ENCODE measurements at places on chromosomes 13 and 19.

DNA sequence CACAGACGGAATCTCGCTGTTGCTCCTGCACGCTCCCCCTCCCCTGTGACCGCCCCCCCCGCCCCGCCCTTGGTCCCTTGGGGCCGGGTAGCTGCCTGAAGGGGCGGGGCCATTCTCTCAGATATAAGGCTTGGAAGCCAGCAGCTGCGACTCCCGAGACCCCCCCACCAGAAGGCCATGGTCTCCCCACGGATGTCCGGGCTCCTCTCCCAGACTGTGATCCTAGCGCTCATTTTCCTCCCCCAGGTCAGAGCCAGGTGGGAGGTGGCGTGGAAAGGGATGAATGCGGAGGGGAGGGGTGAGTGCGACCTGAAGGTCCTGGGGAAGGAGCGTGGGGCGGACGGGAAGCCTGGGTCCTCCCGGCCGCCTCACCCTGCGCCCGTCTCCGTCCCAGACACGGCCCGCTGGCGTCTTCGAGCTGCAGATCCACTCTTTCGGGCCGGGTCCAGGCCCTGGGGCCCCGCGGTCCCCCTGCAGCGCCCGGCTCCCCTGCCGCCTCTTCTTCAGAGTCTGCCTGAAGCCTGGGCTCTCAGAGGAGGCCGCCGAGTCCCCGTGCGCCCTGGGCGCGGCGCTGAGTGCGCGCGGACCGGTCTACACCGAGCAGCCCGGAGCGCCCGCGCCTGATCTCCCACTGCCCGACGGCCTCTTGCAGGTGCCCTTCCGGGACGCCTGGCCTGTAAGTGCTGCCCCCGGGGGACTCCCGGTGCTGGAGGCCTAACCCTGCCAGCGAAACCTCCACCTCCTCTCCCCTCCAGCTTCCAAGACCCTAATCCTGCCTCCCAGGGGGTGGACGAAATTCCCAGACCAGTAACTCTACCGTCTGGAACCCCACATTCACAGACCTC, at the start of gene DLL3:
TSS of gene DLL3 (plus strand) at position 150 of the 845 bp plus-strand sequence. CDS start at position 178, 28 bp downstream.
- no peak for DNase-seq

DNA sequence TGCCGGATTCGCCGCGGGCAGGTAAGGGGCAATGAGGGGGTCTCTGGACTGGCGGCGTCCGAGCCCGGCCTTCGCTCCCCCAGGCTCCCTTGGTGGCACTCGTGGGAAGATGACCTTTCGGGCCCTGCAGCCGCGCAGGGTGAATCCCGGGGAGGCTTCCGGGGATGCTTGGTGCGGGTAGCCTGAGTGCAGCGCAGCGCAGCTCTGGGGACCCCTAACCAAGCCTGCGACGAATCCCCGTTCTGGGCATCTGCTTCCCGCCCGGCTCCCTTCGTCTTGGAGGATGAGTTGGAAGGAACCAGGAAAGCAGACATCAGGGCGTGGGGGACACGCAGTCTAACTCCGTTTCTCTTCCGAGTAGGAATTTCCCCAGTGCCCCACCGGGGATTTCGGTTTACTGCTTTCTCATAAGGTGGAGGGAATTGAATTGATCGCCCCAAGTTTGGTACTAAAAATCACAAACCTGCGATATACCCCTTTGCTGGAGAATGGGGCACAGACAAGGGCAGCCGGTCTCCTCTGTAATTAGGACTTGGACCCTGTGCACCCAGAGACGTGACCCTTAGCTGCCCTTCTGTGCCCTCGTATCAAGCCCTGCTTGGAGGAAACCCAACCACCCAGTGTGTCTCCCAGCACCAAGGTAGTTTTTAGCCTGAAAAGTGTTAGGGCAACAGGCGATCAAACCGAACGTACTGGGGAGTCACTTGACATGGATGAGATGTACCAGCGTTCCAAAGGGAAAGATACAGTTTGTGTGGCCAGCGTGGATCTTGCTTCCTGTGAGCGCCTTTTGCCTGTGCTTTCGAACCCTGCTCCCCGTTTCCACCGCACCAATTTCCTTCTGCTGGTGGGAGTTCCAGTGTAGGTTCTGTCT, 1.0 kb downstream of the GPC5 start:
- no peak for DNase-seq

GRCh38 chr13:102369302-102369701, 32.5 kb downstream of the FGF14 start:
- DNase-seq: no peak

- no peak for DNase-seq
These were observed 14.3 kb downstream of the MRPS12 start for GRCh38 chr19:38944981-38945506.

DNA sequence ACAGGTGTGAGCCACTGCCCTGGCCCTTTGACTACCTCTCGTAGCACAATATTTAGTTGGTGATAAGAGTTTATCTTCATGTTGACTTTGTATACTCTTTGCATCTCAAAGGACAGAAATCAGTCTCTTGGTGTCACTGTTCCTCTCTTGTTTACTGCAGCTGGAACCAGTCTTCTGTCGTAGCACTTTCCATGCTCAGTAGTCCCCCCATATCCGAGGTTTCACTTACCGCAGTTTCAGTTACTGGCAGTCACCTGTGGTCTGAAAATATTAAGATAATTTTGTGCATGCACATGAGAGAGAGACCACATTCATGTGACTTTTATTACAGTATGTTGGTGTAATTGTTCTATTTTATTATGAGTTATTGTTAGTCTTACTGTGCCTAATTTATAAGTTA, 49.1 kb downstream of the WASF3 start:
- DNase-seq: no peak

DNA sequence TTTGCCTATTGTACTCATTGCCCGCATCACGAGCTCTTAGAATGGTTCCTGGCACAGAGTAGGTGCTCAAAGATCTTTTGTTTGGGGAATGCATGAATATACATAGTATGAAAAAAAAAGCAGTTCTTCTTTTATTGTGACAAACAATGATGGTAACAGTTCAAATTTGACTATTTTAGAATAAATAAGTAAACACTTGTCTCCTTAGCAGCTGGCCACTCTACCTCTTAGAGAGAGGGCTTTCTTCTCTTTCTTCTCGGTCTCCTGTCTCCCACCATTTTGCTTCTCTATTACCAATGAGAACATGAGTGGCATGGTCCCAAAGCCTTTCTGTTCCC, 639 bp upstream of the SLAIN1 start:
- no peak for DNase-seq

GRCh38 chr13:34277936-34278335, 460.0 kb downstream of the RFC3 start:
- no peak for DNase-seq

DNA sequence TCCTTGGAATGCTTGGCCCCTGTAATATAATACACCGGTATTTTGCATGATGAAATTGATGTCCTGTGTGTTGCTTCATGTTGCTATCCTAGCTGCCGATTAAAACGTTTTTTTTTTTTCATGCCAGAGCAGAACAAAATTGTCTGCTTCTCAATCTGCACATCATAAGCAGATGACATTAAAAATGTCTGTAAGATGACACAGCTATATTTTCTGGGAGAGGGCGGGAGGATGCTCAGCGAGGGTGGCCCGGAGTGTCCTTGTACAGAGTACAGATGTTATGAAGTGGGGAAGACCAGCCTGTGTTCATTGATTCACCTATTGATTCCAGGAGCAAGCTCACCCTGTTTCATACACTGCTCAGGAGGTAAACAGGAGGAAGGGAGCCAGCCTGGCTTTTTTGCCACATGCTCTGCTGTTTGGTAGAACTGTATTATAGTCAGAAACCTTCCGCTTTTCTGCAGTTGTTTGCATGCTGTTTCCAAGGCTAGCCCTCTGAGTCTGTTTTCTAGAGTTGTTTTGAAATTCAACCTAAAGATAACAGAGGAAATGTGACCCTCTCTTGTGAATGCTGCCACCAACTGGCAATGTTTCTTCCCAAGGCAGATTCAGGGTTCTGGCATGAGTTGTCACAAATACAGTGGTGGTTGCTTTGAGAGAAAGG, 4.7 kb upstream of the IRS2 start:
- no peak for DNase-seq

DNA sequence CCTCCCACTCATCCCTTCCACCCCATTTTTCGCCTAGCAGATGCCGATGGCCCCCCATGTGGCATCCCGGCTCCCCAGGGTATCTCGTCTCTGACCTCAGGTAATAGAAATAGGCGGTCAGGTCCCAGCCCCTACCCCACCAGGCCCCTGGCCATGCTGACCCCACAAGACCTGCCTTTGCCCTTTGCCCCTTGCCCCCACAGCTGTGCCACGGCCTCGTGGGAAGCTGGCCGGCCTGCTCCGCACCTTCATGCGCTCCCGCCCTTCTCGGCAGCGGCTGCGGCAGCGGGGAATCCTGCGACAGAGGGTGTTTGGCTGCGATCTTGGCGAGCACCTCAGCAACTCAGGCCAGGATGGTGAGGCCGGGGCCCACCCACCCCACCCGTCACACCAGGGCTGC, 5.4 kb downstream of the ARHGAP33 start:
- no peak for DNase-seq

- DNase-seq: no peak
These were observed 66.6 kb downstream of the RUBCNL start for GRCh38 chr13:46320406-46320805.

GRCh38 chr19:18478545-18479311, 40.8 kb upstream of the ISYNA1 start:
- DNase-seq: no peak

- no peak for DNase-seq
These were observed 354.1 kb downstream of the SUCLA2 start for GRCh38 chr13:47647001-47647400.

DNA sequence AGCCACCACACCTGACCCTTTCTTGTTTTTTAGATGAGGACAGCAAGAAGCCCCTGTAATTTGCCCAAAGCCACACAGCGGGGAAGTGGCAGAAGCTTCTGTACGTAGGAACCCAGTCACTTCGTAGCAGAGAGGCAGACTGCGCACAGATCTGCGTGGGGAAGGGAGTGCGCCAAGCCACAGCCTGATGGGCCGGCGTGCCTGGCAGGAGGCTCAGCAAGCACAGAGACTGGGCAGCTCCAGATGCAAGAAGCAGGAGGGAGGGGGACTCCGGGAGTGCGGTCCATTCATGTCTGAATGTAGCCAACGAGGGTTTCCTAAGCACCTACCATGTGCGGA, 347 bp upstream of the TJP3 start:
- DNase-seq: no peak

- DNase-seq: no peak
These were observed 6.8 kb upstream of the ADPRHL1 start for GRCh38 chr13:113460064-113460555.

GRCh38 chr13:35860661-35861060, 270.5 kb downstream of the DCLK1 start:
- DNase-seq: no peak

DNA sequence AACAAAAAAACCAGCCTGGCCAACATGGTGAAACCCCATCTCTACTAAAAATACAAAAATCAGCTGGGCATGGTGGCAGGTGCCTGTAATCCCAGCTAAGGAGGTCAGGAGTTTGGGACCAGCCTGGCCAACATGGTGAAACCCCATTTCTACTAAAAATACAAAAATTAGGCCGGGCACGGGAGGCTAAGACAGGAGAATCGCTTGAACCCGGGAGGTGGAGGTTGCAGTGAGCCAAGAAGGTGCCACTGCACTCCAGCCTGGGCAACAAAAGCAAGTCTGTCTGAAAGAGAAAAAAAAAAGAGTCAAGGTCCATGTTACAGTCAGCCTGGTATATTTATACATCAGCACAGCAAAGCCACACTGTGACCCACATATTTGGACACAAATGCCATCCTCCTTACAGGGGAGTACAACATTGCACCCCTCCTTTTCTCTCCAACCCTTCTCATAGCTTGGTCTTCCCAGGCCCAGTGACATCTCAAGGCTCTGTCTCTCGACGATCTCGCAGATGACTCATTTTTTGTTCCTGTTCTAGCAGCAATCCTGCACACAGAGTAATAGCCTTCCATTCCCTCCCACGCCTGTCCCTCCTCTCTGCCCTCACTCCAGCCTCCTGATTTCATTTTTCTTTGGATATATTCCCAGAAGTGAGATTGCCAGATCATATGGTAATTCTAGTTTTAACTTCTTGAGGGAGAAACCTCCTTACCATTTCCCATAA, 21.0 kb upstream of the DPP9 start:
- no peak for DNase-seq

Data from stimulated activated CD8-positive, alpha-beta memory T cell treated with anti-CD3 and anti-CD28 coated beads, Interleukin-2, amount 100 ng/mL, for 1 hour (primary cell).